NCI-H2081 treated with DMSO at 0.1 percent for 48 hours (cell line): ENCODE measurements at places on chromosomes 3 and 15.

DNA sequence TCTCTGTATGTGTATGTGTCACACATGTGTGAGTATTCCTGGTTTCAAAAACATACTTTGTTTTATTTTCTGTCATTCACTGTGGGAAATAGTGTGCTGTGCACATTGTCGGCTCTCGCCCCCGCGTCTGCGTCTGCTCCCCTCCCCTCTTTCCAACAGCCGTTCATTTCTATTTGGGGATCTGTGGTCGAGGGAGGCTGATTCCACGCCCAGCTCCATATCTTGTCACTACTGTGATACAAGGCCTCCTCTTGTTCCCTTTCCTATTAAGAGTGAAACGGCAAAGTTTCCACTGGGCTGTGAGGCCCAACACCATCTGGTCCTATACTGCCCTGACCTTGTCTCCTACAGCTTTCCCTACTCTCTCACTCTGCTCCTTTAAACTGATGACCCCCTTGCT lies 172.5 kb upstream of the LRIG1 start:
- no peak for DNase-seq

DNA sequence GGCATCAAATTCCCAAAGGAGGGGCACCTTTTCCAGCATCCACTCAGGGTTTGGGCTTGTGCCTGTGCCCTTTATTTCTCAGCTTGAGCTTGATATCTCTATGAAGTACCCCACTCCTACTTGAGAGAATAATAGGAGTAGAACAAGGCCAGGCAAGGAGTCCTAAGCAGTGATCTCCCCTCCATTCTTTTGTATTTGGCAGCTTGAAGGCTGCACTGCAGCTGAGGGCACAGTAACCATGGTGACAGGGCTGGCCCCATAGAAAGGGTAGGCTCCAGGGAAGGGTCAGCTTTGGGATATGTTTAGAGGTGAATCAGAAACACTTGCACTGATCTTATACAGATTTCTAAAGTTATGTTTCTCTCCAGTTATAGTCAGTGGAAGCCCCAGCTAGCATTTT lies 145.4 kb upstream of the SLC24A5 start:
- no peak for DNase-seq

GRCh38 chr3:115475178-115476041 lies 147.9 kb upstream of the GAP43 start:
- no peak for DNase-seq

DNA sequence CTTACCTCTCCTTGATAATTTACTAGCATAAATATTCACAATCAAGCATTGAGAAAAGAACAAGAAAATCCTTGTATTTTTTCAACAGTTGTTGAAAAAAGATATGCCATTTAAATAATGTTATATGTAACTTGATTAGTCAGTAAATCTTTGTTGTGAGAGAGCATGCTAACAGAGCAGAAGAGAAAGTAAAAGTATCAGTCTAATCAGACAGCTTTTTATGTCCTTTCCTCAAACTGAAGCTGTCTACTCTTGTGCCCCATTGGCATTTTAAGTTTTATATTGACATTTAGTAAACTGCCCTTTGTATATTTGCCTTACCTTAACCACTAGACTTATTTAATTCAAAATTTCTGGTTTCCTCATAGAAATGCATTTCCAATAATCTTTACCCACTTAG lies 668.7 kb downstream of the OTOL1 start:
- DNase-seq, result no peak

DNA sequence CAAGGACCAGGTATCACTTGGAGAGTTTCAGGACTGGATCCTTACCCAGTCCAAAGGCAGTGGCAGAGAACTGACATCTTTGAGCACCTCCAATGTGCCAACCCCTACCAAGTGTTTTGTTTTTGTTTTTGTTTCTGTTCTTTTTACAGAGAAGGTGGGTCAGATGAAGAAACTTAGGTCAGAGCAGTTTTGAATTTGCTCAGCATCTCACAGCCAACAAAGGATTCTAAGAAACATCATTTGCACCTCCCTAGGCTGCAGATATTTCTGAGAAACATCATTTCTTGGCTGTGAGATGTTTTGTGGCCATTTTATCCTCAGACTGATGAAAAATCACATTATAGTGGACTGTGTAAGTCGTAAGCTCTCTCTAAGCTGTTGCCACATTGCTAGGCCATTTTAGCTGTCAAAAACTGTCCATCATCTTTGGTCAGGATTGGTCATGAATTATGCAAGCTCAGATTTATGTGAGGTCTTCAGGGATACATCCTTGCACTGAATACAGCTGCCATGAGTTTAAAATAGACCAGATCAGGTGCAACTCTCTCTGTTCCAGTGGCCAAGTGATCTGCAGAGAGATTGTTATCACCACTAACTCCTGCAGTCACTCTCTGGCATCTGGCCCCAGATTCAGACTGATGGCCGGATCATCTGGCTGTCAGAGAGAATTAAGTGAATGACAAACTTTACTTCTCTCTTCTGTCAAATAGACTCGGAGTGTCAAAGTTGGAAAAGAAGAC lies 341.5 kb downstream of the EPHB1 start:
- DNase-seq, result no peak

GRCh38 chr3:188446014-188446413 lies 292.1 kb downstream of the LPP start:
- DNase-seq, result no peak

- DNase-seq, result no peak
These were observed 56.3 kb upstream of the CHD2 start for GRCh38 chr15:92843814-92844213.

DNA sequence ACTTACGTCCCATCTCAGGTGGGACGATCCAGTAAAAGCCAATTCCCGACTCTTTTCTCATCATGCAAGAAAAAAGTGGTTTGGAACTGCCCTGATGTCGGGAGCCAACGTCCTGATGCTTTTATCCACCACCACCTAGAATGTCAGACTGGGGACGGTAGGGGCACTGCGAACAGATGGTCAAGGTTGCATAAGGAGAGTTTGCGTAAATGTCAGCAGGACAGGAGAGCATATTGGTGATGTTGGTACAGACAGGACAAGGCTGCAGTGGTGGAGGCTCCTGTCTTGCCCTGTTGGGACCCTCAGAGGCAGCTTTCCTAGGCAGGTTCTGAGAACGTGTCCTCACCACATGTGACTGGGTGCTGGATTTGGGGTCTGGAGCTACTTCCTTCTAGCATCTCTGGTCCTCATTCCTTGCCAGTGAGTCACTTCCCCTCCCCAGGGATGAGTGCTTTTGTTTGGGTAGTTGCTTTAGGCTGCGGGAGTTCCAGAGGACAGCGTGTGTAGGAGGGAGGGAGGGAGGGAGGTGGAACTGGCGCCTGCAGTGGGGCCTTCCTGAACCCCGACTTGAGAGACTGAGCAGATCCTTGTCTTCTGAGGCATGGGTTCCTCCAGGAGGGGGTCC lies 21.0 kb downstream of the THSD4 start:
- no peak for DNase-seq

DNA sequence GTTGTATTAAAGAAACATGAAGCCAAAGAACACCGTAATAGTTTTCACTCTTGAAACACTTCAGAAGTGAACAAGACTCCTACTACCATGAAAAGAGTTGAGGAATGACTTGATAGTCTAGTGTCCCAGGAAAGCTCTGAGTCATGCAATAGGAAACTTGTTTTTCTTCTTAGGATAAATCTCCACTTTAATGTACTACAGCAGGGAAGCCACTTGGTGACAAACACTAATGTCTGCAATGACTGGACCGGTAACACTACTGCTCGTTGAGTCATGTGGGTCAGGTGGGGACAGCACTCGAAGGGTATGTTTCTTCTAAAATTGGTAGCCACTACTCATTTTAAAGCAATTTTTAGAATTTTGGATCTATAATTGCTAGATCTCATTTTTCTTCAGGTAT lies 291.7 kb upstream of the CNTN3 start:
- DNase-seq, result no peak

DNA sequence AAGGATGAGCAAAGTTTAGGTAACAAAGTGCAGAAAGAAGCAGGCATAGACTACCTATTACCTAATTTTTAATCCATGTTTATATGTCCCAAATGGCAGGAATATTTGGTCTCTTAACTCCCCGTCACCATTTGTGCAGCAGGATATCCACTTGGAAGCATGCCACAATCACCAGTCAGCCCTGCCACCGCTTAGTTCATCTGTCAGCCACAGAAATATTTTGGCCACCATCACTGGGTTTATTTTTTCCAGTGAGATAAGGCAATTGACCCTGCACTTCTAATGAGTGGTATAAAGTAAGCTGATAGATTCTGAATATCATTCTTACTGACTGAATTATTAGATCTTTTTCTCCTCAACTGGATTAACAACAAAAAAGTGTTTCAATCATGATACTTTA lies 152.9 kb upstream of the SOX2 start:
- no peak for DNase-seq

DNA sequence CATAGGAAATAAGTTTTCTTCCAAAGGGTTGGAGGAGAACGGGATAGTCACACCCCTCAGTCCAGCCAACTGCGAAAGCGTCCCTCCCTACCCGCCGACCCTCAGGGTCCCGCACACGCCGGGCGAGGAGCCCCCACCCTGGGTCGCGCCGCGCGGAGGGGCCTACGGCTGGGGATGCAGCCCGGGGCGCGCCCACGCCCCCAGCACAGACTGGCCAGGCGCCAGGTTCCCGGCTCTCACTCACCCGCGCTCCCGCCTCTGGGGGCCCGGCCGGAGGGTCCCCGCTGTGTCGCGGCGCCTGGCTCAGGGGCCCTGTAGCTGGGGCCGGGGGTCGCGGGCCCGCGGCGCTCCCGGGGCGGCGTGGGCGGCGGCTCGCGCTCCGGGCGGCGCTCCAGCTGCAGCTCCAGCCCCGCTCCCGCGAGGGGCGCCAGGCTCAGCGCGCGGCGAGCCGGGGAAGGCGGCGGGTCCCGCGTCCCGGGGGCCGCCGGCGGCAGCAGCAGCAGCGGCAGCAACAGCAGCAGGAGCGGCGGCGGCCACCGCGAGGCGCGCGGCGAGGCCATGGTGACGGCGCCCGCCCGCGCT lies 375 bp downstream of the HEG1 start:
- no peak for DNase-seq

- no peak for DNase-seq
These were observed 275.4 kb downstream of the TIGIT start for GRCh38 chr3:114569186-114569585.

DNA sequence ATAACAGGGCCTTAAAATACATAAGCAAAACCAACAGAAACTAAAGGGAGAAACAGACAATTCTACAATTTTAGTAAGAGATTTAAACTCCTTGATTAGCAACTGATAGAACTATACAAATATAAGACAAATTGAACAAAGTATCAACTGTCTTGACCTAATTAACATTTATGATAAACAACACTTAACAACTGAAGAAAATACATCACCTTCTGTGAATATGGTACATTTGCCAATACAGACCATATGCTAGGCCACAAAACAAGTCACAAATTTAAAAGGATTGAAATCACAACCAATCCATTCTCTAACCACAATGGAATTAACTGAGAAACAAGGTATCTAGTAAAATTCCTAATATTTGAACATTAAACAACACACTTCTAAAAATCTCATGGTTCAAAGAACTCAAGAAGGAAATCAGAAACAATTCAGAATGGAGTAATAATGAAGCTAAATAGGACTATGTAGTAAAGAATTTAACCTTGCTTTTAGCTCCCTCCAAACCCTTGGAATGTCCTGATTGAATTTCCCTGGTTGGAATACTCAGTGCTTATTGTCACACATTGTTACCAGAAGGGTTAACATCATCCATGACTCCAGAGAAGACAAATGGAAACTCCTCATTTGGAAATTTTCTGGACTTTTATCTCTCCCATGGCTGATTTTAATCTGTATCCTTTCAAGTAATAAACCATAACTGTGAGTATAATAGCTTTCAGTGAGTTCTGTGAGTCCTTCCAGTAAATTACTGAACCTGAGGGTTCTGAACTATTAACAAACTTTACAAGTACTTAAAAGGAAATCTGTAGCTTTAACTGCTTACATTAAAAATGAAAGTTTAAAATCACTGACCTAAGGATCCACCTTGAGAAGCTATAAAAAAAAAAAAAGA lies 88.8 kb downstream of the DLG1 start:
- DNase-seq, result no peak

DNA sequence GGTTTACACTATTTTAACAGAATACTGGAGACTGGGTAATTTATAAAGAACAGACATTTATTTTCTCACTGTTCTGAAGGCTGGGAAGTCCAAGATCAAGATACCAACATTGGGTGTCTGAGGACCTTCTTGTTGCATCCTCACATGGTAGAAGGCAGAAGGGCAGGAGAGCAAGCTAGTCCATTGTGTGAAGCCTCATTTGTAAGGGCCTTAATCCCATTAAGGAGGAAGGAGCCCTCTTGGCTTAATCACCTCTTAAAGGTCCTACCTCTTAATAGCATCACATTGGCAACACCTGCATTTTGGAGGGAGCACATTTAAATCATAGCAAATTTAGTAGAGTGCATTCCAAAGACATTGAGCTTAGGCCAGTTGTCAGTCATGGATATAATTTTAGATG lies 26.2 kb downstream of the UBE2Q2 start:
- no peak for DNase-seq

GRCh38 chr3:95460274-95460673 lies 1354.1 kb upstream of the EPHA6 start:
- DNase-seq, result no peak

DNA sequence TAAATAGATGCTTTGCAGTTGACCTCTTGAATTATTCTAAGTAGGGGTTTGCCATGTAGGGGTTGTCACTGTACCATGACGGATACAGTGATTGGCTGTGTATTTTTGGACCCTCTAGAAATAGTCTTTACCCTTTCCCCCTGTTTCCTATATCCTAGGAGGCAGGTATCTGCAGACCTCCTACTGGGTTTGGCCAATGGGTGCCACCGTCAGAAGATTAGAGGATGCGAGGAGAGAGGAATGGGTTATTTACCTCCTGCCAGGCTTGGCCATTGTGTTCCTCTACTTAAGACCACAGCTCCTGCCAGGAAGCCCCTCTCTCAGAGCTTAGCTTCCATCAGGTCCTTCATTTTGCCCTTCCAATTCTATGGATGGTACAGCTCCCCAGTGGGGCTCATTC lies 40.2 kb upstream of the CLRN1 start:
- no peak for DNase-seq

- DNase-seq, result no peak
These were observed 151.0 kb downstream of the MBNL1 start for GRCh38 chr3:152419748-152420147.

- DNase-seq, result no peak
These were observed 23.3 kb downstream of the ANAPC13 start for GRCh38 chr3:134462331-134462941.

DNA sequence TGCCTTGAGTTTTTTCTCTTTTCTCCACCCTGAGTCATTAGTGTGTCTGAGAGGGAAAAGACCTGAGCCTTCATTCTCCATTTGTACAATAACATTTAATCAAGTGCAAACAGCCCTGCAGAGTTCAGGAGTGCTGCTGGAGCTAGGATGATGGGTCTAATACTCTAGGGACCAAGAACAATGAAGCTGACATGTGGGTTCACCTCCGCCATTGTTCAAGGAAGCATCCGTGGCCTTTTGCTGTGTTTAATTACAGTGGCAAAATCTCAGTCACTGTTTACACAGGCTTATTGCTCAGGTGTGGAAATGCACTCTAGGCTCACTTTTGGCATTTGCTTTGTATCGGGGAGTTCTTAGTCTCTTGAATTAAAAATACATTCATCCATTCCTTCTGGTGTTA lies 259.6 kb downstream of the LRTM1 start:
- no peak for DNase-seq
